ENCODE measurements at places on chromosomes 16 and 17.

GRCh38 chr16:59198487-59198886 lies 464.4 kb upstream of the GOT2 start:
- no peak for DNase-seq

- peak; percentile 32 for DNase-seq
Measured at GRCh38 chr17:55496094-55496881, 15.0 kb downstream of the SMIM36 start.

DNA sequence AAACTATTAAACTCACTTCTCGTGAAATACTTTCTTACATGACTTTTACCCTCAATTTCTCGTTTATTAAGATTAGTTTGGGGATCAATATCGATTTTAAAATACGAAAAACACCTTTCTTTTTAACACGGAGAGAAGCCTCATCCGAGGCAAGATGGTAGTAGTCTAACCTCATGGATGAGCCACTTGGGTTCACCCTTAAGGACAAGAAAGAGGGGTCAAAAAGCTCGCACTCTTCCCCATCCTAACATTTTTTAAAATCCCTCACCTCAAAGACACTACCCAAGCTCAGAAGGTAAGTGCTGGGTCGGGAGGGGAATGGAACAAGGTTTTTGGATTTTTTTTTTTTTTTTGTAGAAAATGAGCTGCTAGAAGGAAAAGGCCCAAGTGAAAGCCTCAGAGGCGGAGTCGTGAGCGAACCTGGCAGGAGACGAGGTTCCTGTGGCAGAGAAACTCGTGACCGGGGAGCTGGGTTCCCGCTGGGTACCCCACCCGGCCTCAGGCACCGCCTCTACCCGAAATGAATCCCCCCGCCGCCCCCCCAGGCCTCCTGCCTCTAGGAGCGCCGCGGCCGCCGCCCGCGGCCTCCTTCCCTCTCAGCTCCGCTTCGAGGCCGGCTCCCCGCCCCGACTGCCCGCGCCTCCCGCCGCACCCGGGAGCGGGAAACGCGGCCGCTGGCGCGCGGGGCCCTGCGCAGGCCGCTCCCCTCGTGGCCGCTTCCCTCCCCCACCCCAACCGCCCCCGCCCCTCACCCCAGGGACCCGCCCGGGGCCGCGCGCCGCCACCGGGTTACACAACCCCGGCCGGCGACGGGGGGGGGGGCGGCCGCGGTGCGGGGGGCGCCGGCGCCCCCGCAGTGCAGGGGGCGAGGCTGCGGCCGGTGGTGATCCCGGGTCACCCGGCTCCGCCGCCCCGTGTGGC lies 1.6 kb downstream of the NUFIP2 start:
- DNase-seq = no peak

GRCh38 chr16:68296291-68296690 lies 14.5 kb downstream of the SLC7A6OS start:
- DNase-seq = no peak

DNA sequence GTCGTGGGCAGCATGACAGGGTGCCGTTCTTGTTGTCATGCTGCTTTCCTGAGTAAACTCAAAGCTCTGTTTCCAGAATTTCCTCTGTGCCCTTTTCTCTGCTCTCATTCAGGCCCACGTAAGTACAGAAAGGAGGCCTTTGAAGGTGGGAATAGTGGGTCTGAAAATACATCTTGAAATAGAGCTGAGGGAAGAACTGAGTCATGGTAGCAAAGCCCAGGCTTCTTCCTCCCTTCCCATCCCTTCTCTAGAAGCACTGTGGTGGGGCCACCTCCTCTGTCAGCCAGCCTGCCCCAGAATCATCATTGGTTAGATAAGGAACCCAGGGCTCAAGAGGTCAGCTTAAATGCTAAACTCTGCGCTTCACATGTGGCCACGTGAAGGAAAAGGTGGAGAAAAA lies 9.4 kb downstream of the CTRL start:
- no peak for DNase-seq

GRCh38 chr16:28156056-28156680 lies 55.6 kb downstream of the XPO6 start:
- no peak for DNase-seq

GRCh38 chr17:43880420-43880991 lies 26.8 kb downstream of the MPP2 start:
- DNase-seq = no peak

GRCh38 chr16:48433850-48434530 lies 48.8 kb upstream of the SIAH1 start:
- DNase-seq = no peak

- DNase-seq = peak; percentile 55
Measured at GRCh38 chr17:49076573-49077384, 55.8 kb upstream of the B4GALNT2 start.

DNA sequence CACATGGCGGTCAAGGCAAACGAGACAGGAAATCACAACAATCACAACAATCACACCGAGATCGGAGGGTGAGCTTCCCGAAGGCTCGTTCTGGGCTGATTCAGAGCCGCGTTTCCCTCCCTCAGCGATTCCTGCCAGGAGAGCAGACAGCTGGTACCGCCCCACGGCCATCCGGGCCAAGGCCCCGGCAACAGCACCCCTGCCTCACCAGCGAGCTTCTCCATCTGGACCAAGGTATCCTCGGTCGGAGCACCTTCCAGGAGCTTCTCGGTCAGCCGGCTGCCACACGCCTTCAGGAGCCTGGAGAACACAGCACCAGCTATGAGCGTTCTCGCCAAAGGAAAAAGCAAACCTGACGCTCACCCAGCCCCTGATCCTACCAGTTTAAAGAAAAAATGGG lies 15.2 kb upstream of the PLD6 start:
- DNase-seq = no peak

DNA sequence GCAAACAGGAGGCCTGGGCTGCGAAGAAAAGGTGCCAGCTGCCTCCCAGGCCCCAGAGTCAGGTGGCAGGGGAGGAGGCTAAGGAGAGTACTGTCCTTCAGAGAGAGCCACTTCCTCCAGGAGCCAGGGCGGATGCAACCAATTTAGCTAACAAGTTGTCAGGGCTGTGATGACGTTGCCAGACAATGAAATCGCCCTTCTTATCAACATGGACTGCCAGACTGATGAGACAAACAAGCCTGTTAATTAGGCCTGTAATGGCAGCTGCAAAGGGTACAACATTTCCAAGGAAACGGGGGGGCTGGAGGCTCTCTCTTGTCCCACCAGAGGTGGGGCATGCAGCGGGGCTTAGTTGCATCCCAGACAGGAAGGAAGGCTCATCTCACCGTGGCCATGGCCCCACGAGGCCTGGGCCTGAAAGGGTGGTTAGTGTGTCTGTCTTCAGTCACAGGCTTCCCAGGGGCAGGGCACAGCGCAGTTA lies 111.8 kb downstream of the SDK2 start:
- DNase-seq = no peak

DNA sequence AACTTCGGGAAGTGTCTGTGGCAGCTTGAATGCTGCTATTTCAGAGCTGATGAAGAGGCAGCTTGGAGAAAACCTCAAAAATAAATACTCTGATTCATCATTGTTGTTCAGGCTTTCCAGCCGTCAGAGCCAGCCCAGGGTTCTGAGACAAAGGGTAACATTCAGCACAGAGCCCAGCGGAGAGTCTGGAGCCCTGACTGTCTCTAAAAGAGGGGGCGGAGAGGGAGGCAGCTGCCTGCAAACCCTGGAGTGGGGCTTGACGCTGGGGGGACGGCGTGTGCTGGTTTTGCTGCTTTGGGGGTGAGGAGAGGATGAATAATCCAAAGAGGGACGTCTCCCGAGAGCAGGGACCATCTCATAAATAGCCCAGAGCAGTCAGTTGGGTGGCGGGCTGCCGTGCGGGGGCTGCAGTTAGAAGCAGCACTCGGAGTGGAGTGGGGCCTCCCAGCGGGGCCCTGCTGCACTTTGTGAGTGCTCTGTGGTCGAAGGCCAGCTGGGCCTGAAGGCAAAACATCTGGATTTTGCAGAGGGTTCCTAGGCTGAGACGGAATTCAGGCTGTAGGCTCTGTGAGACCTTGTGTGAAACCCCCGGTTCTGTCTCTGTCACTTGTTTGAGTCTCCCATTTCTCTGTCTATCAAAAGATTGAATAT lies 237.8 kb downstream of the PRKCA start:
- no peak for DNase-seq

DNA sequence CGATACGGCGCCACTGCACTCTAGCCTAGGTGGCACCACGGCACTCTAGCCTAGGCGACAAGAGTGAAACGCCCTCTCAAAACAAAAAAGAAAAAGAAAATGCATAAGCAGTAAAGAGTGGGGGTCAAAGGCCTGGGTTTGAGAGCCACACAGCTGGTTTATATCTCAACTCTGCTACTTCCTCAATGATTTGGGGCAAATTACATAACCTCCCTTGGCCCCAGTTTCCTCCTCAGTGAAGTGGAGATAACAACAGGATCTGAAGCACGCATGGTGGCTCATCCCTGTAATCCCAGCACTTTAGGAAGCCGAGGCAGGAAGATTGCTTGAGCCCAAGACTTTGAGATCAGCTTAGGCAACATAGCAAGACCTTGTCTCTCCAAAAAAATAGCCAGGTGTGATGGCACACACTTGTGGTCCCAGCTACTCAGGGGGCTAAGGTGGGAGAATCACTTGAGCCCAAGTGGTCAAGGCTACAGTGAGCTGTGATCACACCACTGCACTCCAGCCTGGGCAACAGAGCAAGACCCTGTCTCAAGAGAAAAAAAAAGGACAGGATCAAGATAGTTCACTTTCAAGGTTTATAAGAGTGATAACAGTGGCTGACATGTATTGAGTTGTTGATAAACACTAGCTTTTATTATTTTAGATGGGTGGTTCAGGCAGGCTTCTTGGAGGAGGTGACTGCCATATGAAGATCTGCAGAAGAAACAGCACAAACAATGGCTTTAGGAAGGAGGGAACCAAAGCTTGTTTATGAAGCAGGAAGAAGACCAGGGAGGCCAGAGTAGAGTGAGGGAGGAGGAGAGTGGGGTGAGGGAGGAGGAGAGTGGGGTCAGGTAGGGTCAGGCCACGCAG lies 8.5 kb upstream of the COG1 start:
- no peak for DNase-seq

DNA sequence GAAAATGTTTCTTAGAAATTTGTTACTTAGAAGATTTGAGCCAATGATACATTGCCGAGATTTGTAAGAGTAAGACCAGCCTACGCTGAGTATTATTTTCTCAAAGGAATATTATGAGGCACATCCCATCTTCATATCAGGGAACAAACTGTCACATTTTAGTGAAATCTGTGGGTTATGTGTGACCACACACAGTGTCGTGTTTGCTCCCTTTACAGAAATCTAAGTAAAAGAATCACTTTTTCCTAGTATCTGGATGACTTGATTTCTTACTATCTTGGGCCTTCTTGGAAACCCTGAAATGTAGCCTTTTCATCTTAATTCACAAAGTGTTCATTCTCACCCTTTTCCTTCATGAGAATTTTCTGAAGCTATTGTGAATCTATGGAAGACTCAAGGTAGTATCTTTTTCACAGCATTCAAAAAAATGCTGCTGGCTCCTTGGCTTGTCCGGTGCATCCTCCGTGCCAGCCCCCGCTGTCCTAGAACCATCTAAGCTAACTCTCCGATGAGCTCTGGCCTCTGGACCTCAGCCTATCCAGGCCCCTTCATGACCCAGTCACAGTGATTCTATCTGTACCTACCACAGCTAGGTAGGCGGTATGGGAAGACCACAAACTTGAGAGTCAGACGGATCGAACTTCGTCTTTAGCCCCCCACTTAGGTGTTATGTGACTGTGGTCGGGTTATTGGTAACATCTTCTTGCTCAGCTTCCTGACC lies 524.3 kb downstream of the MAF start:
- DNase-seq = no peak

DNA sequence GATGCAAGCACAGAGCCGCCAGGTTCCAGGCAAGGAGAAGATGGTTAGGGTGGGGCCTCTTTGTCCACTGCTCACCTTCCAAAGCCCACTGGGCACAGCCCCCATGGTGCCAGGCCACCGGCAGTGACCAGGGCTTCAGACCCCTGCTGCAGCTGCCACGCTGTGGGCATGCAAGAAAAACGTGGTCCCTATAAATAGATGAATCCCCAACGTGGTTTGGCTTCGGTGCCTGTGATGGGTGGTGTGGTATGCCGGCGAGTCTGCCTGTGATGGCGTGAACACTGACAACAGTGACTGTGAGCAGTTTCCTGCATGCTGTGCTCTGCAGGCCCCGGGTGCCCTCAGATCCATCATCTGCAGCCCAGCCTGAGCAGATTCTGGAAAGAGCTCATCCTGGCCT lies 36.6 kb downstream of the RAB11FIP4 start:
- no peak for DNase-seq

GRCh38 chr16:7218936-7219335 lies 113.7 kb upstream of the RBFOX1 start:
- no peak for DNase-seq

DNA sequence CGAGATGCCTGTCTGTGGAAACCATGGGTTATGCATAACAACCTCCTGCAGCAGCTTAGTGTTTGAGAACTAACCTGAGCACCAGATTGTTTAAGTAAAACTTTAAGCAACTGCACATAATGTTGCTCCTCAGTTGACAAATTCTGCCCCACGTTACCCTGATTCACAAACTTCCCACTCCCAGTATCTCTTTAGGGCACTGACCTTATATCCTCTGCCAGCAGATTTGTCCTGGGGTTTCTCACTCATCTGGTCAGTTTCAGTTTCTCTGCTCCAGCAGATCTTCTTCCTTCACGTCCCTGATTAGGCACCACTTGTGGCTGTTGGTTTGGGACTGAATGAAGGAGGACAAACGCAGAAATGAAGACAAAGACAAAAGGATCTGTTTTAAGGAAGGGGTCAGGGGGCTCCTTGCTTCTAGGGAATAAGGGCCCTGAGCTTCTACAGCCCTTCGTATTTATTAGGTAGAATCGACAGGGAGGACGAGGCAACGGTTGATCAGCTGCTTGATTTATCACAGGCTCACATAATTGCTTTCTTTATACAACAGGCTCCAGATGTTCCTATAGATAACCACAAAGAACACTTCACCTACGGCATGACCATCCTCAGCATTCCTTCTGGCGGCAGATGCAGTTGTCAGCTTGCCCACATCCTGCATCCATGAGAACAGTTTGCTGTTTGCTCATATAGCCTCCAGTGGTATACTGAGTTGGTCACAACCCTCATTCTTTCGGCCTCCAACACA lies 13.5 kb upstream of the ZNF689 start:
- DNase-seq = no peak

GRCh38 chr17:74252211-74252610 lies 21.8 kb upstream of the DNAI2 start:
- no peak for DNase-seq

DNA sequence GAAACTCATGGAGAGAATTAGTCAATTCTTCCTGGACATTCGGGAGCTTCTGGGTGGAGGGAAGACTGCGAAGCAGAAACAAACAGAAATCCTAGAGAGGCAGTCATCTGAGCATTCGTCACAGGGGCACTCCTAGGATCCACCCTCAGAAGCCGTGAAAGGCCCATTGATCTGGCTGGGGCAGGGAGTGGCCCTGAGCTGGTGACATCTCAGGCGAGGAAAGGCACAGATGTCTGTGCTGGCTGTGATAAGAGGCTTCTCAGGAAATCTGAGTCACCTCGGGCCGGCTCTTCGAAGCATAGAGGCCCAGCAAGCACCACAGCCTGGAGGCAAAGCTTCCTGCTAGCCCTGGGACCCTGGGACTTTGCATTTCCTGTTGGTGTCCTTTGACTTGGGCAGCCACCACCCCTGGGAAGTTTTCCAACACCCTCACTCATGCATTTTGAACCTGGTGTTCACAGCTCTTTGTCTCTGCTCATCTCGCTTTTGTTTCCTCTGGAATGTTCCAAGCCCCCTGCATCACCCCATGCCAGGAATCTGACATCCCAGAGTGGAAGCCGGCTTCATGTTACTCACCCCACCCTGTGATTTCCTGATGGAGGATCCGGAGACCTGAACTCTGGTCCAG lies 23.3 kb upstream of the CDRT4 start:
- DNase-seq = no peak
